H9 (cell line): ENCODE measurements at places on chromosomes 12 and 14. TPM values are rescaled to one million over a fixed set of nuclear protein-coding genes. Genes with fewer than 3 reads are reported as not detected.

SOX5 gene
- total RNA-seq, result 2.3 and 3.1 TPM in 2 replicates

GRCh38 chr12:32854097-32854496 lies 42.5 kb downstream of the PKP2 start:
- H3K36me3 ChIP-seq, result peaks cover 9% of the 10 kb centered on the region; the same call in 1 of the 2 replicates
- DNase-seq, result no peak
- H3K4me3 ChIP-seq, result no peak overlapping the region
- H3K27me3 ChIP-seq, result no peaks in the 10 kb centered on the region

GRCh38 chr14:51684760-51685159 lies 33.0 kb downstream of the FRMD6 start:
- H3K36me3 ChIP-seq, result no peaks in the 10 kb centered on the region
- no peak for DNase-seq
- H3K4me1 ChIP-seq, result no peaks in the 10 kb centered on the region
- H3K27ac ChIP-seq, result no peak overlapping the region
- no peak overlapping the region for H3K4me3 ChIP-seq
- no peaks in the 10 kb centered on the region for H3K27me3 ChIP-seq

GRCh38 chr14:104794099-104794498 lies 1.4 kb downstream of the AKT1 start:
- H3K36me3 ChIP-seq, result peaks cover 6% of the 10 kb centered on the region; the same call in 2 of the 3 replicates
- peaks cover 6% of the 10 kb centered on the region; the same call in 1 of the 2 replicates for H3K27me3 ChIP-seq
- no peak overlapping the region for H3K27ac ChIP-seq
- peaks cover 6% of the 10 kb centered on the region; the same call in 1 of the 2 replicates for H3K4me1 ChIP-seq

DNA sequence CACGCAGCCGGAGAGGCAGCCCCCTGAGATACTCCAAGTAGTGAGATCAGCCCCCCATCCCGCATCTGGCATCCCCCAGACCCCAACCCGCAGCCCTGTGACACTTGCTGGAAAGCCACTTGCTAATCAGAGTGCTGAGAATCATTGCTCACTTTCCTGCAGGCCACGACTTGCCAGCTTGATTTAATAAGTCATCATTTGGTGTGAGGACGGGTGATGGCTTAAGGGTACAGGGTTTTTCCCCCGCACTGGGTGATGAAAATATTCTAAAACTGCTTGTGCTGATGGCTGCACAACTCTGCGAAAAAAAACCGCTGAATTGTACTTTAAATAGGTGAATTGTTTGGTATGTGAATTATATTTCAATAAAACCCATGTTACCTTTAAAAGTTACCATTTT lies 171.2 kb downstream of the FOXN3 start:
- H3K27ac ChIP-seq, result no peak overlapping the region
- H3K36me3 ChIP-seq, result peaks cover 9% of the 10 kb centered on the region; the same call in 1 of the 2 replicates

- H3K4me3 ChIP-seq, result no peak overlapping the region; the same call in 2 of the 3 replicates
- H3K27me3 ChIP-seq, result no peaks in the 10 kb centered on the region
- H3K36me3 ChIP-seq, result peaks cover 13% of the 10 kb centered on the region
- no peak for DNase-seq
Measured at GRCh38 chr14:55800156-55800785, 220.3 kb downstream of the KTN1 start.

- no peaks in the 10 kb centered on the region for H3K4me1 ChIP-seq
- no peaks in the 10 kb centered on the region for H3K36me3 ChIP-seq
- H3K4me3 ChIP-seq, result no peak overlapping the region
- DNase-seq, result no peak
- no peaks in the 10 kb centered on the region for H3K27me3 ChIP-seq
Measured at GRCh38 chr14:76499399-76499798, 123.5 kb downstream of the ESRRB start.

GRCh38 chr12:88947486-88948043 lies 367.3 kb upstream of the KITLG start:
- peaks cover 2% of the 10 kb centered on the region; the same call in 1 of the 2 replicates for H3K36me3 ChIP-seq
- DNase-seq, result no peak
- peaks cover 8% of the 10 kb centered on the region for H3K4me1 ChIP-seq
- no peak overlapping the region for H3K27ac ChIP-seq
- H3K4me3 ChIP-seq, result no peak overlapping the region
- peaks cover 6% of the 10 kb centered on the region; the same call in 1 of the 2 replicates for H3K27me3 ChIP-seq

DNA sequence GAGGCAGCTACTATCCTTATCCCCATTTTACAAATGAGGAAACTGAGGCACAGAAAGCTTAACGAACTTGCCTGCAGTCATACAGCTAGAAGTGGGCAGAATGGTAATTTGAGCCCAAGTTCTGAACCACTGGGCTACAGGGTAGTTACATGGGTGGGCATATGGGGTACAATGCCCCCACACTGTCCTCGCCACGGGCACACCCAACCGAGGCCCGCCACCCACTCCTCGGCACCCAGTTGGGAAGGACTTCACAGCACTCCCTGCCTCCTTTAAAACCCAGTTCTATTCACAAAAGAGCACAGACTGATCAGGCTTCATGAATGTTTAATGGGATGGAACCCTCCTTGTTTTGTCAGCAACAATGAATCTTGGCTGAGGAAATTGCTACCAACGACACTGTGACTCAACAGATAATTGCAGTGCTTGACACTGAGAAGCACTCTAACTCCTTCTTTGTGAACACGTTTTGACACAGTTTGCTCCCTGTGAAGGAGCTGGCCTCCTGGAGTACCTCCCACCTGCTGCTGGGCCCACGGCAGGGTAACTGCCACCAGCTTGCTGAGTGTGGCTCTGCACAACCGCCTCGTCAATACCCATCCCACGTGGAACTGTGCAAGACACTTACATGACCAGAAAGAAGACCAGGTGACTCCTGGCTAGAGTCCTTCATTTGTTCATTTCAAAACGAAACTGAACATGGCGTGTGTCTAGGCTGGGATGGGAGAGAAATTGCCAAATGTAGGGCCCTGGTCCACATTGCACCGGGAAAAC lies 63.5 kb downstream of the CLMN start:
- no peak for DNase-seq
- H3K27ac ChIP-seq, result no peak overlapping the region
- H3K4me1 ChIP-seq, result peaks cover 20% of the 10 kb centered on the region; the same call in 1 of the 2 replicates
- H3K27me3 ChIP-seq, result no peaks in the 10 kb centered on the region
- H3K36me3 ChIP-seq, result no peaks in the 10 kb centered on the region

PTGER2 gene
- 0.68 and 1.0 TPM in 2 replicates for total RNA-seq

DNA sequence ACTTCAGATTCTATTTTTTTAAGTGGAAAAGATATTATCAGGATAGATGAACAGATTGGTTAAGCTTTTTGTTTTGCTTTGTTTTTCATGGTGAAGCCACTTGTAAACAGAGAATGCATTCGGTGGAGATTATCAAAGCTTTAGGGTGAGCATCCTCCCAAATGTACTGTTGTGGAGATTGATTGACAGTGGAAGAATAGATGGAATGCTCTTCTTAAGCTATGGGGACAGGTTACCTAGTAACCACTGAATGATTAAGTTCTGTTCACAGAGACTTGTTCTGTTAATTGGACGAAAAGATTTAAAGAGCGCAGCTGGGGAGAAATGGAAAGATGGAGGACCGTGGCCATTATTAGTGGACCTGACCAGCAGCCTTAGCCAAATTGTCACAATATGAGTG lies 21.8 kb upstream of the SPATA7 start:
- no peak overlapping the region for H3K4me3 ChIP-seq
- H3K27me3 ChIP-seq, result no peaks in the 10 kb centered on the region
- H3K27ac ChIP-seq, result no peak overlapping the region
- peaks cover 6% of the 10 kb centered on the region for H3K36me3 ChIP-seq

DNA sequence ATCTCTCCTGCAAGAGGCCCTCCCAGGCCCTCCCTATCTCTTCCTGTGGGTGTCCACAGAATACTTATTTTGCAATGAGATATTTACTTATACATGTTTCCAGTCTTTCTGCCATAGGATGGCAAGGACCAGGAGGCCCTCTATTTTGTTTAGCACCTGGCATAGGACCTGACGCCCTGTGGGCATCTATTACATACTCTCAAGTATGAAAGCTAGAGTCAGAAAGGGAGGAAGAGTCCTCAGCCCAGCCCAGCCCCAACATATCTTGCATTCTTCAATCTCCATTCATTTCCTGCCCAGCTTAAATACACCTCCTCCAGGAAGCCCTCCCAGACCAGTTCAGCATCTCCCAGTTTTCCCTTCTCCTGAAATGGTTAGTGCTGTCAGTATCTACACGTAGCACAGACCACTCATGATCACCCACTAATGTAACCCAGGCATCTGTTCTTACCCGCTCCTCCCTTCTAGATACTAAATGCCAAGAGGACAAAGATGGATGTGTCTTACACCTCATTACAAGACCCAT lies 7.4 kb downstream of the FOXN4 start:
- H3K4me3 ChIP-seq, result no peak overlapping the region
- DNase-seq, result no peak
- H3K27ac ChIP-seq, result no peak overlapping the region
- H3K36me3 ChIP-seq, result no peaks in the 10 kb centered on the region
- no peaks in the 10 kb centered on the region; the same call in 1 of the 2 replicates for H3K27me3 ChIP-seq

DNA sequence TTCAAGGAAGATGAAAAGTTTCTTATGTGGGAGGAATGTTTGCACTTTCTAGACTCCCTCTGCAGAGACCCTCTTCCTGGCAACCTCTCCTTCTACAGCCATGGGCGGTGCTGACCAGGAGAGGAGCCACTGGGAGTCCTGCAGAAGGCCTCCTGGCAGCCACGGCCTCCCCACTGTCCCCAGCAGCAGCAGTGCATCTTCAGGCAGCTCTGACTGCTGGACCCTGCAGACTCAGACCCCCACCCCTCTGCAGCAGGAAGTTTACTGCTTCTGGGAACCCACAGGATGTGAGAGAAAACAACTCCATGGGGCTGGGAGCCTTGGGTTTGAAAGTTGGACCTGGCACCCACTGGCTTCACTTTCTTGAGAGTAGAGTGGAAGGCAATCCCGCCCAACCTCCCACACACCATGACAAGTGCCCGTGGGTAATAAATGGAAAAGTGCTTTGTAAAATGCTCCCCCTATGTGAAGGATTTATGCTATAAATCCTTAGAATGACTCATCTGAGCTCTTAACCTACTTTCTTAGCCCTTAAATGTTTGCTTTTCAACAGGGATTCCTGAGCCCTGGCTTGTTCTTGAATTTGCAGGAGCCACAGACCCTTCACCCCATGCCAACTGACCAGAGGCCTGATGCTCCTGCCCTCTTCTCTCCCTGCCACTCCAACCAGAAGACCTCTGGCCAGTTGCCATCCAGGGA lies 37.5 kb upstream of the DDX11 start:
- no peaks in the 10 kb centered on the region for H3K4me1 ChIP-seq
- H3K27ac ChIP-seq, result no peak overlapping the region
- no peak for DNase-seq
- no peak overlapping the region for H3K4me3 ChIP-seq
- peaks cover 4% of the 10 kb centered on the region for H3K27me3 ChIP-seq

ANGEL1 gene
- total RNA-seq, result 21.5 TPM in 2 replicates

- H3K4me1 ChIP-seq, result no peaks in the 10 kb centered on the region
- DNase-seq, result no peak
- no peaks in the 10 kb centered on the region for H3K36me3 ChIP-seq
- H3K27me3 ChIP-seq, result no peaks in the 10 kb centered on the region
Measured at GRCh38 chr12:27488479-27488878, 35.5 kb upstream of the PPFIBP1 start.

MANSC1 gene
- 9.1 and 9.8 TPM in 2 replicates for total RNA-seq

GRCh38 chr14:89041257-89041582 lies 216.8 kb downstream of the TTC8 start:
- peaks cover 34% of the 10 kb centered on the region for H3K36me3 ChIP-seq
- no peak overlapping the region for H3K4me3 ChIP-seq
- H3K4me1 ChIP-seq, result 0 out of 2 replicates have a peak, but pooled peaks cover 2% of the 10 kb centered on the region
- DNase-seq, result no peak

- no peak overlapping the region for H3K27ac ChIP-seq
- no peaks in the 10 kb centered on the region for H3K27me3 ChIP-seq
- no peaks in the 10 kb centered on the region for H3K36me3 ChIP-seq
- DNase-seq, result no peak
- no peaks in the 10 kb centered on the region for H3K4me1 ChIP-seq
Measured at GRCh38 chr14:50676814-50677516, 8.9 kb upstream of the SAV1 start.

CPM gene
- 0.53 and 1.2 TPM in 2 replicates for total RNA-seq

DNA sequence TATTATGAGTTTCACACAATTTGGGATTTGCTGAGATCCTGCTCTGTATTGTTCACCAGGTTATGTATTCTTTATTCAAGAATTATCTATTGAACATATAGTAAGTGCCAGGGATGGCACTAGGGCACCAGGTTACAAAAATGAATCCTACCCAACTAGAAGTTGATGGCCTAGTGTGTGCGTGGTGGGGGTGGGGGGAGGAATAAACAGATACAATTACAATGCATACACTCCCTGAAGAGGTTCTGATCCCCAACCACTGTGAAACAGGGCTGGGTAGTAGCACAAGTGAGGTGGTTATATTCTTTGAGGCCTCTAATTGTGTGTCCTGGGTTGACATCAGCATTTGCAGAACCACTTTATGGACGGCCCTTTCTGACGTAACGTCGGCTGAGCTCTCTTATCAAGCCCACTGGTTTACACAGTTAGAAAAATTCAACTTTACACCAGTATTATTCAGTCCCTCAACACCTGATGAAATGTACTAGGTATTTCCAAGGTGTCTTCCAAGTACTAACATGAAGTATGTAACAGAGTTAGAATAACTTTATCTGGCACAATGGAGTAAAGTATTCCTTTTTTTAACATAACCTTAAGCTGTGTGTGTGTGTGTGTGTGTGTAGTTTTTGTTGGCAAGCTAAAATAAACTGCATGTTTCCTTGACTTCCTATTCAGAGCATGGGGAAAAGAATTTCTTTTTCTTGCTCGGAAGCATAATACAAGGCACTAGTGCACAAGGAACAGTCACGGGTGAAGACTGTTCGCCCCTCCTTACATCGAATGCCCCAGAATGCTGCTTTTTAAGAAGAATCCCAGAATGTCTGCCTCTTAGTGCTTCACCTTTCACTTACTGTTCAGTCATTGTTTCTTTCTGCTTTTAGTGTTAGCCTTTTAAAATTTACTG lies 8.1 kb upstream of the GLRX5 start:
- no peak for DNase-seq
- H3K4me1 ChIP-seq, result no peaks in the 10 kb centered on the region
- peaks cover 1% of the 10 kb centered on the region; the same call in 1 of the 3 replicates for H3K36me3 ChIP-seq
- no peak overlapping the region for H3K27ac ChIP-seq
- H3K27me3 ChIP-seq, result no peaks in the 10 kb centered on the region
- H3K4me3 ChIP-seq, result no peak overlapping the region; the same call in 2 of the 3 replicates

DNA sequence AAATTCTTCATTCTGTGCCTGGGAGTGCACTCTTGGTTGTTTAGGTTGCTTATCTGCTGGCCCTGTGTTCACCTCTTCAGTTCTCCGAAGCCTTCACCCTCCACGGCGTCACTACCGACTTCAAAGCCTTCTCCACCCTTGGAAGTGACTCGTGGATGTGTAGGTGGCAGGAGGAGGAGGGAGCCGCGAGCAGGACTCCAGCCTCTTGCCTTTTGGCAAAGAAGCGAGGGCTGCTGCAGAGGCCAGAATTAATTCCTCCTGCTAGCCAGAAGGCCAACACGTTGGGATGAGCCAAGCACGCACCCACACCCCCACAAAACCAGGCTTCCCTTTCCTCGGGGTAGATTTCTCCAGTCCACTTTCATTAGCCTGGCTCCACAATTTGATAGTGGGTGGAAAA lies 86.5 kb downstream of the TBX5 start:
- no peak overlapping the region for H3K27ac ChIP-seq
- H3K4me1 ChIP-seq, result no peaks in the 10 kb centered on the region
- H3K36me3 ChIP-seq, result no peaks in the 10 kb centered on the region
- no peak for DNase-seq
- H3K4me3 ChIP-seq, result no peak overlapping the region
- H3K27me3 ChIP-seq, result no peaks in the 10 kb centered on the region

- peaks cover 83% of the 10 kb centered on the region for H3K36me3 ChIP-seq
- no peak for DNase-seq
- 0 out of 2 replicates have a peak, but pooled peaks cover 3% of the 10 kb centered on the region for H3K4me1 ChIP-seq
- no peak overlapping the region for H3K4me3 ChIP-seq
- no peak overlapping the region for H3K27ac ChIP-seq
Measured at GRCh38 chr12:110289044-110289710, 8.1 kb downstream of the ATP2A2 start.
